Stimulated activated CD8-positive, alpha-beta memory T cell treated with anti-CD3 and anti-CD28 coated beads, Interleukin-7, amount 100 ng/mL, for 48 hours (primary cell): ENCODE measurements at places on chromosomes 1 and 21.

DNA sequence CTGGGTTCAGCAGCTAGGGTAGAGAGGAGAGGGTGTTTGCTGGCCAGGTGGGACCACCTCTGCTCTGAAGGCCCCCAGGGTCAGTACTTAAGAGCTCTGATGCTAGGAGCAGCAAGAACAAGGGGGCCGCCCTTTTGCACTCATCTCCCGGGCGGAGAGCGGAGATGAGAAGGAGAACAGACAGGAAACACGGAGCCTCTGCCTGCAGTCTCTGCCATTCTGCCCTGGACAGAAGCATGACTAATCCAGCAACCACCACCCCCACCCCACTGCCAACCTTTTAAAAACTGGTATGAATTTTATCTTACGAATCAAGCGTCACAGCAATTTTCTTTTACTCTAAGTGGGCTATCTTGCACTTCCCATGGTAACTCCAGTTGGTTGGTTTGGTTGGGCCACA, 34.5 kb downstream of the PARP1 start:
- no peak for DNase-seq

GRCh38 chr1:72050551-72050950, 231.8 kb downstream of the NEGR1 start:
- no peak for DNase-seq

DNA sequence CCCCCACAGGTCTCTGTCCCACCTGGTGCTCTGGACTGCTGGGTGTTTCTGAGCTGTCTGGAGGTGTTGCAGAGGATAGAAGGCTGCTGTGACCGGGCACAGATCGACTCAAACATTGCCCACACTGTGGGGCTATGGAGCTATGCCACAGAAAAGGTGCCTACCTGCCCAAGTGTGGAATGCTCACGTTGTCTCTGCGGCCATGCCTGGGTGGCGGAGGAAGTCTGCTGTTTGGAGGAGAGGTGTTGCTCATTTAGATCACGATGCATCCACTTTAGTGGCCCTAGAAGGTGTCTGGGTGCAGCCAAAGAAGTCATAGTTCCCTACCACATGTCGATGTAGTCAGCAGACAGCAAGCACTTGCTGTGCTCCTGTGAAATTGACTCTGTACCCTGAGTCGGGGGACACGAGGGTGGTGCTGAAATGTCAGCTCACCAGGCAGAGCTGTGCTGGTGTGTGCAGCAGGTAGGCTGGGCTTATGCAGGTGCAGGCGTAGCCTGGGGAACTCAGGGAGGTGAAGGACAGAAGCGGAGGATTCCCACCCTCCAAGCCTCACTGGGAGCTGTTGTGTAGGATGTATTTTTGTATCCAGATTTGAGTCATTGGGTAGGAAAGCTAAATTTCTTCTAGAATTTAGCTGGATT, 32.8 kb upstream of the PWP2 start:
- DNase-seq, result no peak

GRCh38 chr1:73331726-73332125, 866.2 kb downstream of the LRRIQ3 start:
- DNase-seq, result no peak

GRCh38 chr1:107590900-107591622, 373.9 kb downstream of the VAV3 start:
- DNase-seq, result no peak

- DNase-seq, result no peak
Observed at GRCh38 chr1:203794764-203795440, 521 bp upstream of the ZBED6 start.

GRCh38 chr1:101980974-101981373, 15.8 kb downstream of the OLFM3 start:
- no peak for DNase-seq

- no peak for DNase-seq
Observed at GRCh38 chr1:223776075-223776814, 63.9 kb downstream of the CAPN2 start.

- DNase-seq, result peak; percentile 28
Observed at GRCh38 chr21:29195981-29196669, 65.7 kb downstream of the MAP3K7CL start.

DNA sequence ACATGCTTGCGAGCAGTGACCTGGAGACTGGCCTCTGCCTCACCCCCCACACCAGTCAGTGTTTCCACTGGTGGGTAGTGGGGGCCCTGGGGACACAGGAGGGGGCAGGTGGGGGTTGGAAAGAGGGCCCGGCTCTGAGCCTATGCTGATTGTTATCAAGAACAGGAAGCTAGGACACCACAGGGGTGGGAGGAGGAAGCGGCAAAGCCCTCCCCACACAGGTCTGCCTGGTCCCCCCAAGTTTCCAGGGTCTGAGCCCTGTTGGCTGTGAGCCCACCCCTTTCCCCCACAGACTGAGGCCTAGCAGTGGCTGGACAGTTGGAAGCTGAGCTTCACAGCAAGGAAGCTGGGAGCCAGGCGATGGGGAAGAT, 1.6 kb upstream of the PTPN7 start:
- DNase-seq, result no peak

DNA sequence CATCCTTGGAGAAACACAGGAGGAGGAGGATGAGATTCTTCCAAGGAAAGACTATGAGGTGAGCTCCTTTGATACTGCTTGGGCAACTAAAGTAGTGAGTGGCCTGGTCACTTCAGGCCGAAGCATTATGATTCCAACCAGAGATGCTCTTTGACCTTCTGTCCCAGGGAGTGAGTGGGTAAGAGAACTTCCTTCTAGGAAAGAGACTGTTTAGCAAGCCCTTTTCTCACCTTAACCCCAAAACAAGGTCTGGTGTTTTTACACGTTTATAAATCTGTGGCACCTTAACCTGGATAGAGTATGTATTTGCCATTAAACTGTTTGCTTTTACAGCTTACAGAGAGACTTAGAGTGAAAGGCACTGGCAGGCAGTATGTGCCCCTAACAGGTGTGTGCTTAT, 1.1 kb downstream of the CLCN6 start:
- no peak for DNase-seq

DNA sequence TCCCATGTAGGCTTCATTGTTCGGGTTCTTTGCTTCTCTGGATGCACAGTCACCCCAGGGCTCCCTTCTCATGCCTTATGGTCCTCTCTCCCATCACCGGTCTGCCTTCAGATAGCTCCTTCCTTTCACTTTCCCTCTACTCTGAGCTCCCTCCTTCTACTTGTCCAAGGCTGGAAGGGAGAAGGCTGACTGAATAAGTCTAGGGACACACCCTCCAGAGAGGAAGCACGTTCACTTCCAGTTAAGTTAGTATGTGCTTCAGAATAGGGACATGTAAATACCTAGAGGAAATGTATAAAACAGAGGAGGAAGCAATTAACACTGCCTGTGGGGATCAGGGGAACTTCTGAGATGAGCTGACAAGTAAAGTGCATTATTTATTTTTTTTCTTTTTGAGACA, 23.5 kb downstream of the CXADR start:
- DNase-seq, result no peak

DNA sequence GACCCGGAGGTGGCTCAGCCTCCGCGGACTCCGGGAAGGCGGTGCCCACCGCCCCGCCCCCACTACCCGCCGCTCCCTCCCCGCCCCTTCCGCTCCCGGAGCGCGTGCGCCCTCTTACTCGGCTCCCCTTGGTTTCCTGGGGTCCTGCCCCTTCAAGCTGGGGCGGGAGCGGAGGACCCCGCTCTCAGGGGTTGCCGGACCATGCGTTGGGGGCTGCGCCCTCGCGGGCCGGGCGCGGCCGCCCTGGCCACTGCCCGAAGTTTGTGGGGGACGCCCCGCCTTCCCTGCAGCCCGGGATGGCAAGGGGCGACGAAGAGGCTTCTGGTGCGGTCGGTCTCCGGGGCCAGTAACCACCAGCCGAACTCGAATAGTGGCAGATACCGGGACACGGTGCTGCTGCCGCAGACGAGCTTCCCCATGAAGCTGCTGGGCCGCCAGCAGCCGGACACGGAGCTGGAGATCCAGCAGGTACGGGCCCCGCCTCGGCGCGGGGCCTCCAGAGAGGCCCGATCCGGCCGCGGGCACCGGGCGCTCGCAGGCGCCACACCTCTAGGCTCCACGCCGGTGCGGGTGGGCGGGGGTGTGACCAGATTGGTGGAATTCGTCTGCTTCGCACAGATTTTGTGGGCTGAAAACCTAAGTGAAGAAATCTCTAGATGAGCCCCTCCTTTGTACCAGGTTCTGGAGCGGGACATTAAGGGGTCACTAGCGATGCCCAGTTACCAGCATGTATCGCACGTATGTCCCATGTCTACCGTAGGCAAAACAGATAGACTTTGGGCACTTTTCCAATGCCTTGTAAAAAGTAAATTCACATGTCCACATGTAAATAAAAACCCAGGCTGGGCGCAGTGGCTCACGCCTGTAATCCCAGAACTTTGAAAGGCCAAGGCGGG, at the start of gene IARS2:
Gene IARS2 (plus strand): TSS at position 117 of the 896 bp plus-strand sequence. CDS start 85 bp downstream, at position 202.
- DNase-seq, result peak; percentile 81

- no peak for DNase-seq
Observed at GRCh38 chr1:41902159-41902577, 16.6 kb downstream of the HIVEP3 start.

- DNase-seq, result no peak
Observed at GRCh38 chr21:32977216-32977615, 48.5 kb upstream of the OLIG2 start.
